ENCODE measurements at places on chromosomes 11 and 22. TPM values are rescaled to one million over a fixed set of nuclear protein-coding genes. Genes with fewer than 3 reads are reported as not detected.

Gene DRG1
- polyA plus RNA-seq = 71.7 TPM

Gene APOL6
- polyA plus RNA-seq = 1.7 TPM

Gene GUCY1A2
- polyA plus RNA-seq = 2.3 TPM

Gene TPP1
- 34.6 TPM for polyA plus RNA-seq

Gene APOA5
- polyA plus RNA-seq = not detected

Gene P2RY2
- 7.1 TPM for polyA plus RNA-seq

Gene ABCC8
- polyA plus RNA-seq = 1.3 TPM

Gene ANKK1
- 0.37 TPM for polyA plus RNA-seq

Gene UVRAG
- 7.8 TPM for polyA plus RNA-seq

Gene FERMT3
- 7.5 TPM for polyA plus RNA-seq

Gene TIGD3
- 0.19 TPM for polyA plus RNA-seq

Gene CCDC87
- polyA plus RNA-seq = 0.22 TPM

Gene MUC2
- polyA plus RNA-seq = not detected

Gene GPR83
- 0.03 TPM for polyA plus RNA-seq

Gene OR52A1
- polyA plus RNA-seq = not detected

Gene APOA1
- 398 TPM for polyA plus RNA-seq

Gene RIBC2
- 0.06 TPM for polyA plus RNA-seq

Gene OR51E1
- polyA plus RNA-seq = 2.3 TPM

Gene TAF6L
- polyA plus RNA-seq = 18.9 TPM

Gene TTC36
- 0.16 TPM for polyA plus RNA-seq

Gene OR56A1
- not detected for polyA plus RNA-seq

- DNase-seq = no peak
These were observed 35.5 kb upstream of the KRTAP5-7 start for GRCh38 chr11:71491531-71491930.

GRCh38 chr11:58658623-58659022, 36.2 kb downstream of the CNTF start:
- no peak for DNase-seq

GRCh38 chr11:2316169-2316962, 14.6 kb downstream of the TSPAN32 start:
- DNase-seq = no peak

DNA sequence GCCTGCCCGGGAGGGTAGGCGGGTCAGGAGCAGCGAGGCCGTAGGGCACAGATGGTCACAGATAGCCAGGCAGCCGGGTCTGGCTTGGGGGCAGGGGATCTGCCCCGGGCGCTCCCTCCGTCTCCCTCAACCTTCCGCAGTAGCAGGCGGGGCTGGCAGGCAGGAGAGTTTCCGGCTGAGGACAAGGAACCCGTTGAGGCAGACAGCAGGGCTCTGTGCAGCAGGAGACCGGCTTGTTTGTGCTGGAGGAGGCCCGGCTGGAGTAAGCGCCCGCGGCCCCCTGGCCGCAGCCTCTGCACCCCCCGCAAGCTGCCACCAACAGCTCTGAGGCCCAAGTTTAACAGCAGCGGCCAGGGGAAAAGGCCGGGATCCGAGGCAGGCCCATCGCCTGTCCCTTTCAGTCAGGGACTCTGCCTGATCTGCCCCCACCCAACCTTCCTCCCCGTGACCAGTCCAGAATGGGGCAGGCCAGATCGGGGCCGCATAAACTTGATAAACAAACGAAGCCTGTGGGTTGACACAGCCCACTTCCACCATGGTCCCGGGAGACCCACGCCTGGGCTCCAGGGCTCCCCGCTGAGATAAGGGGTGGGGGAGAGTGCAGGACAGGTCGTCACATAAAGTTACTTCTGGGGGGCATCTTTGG, 13.6 kb downstream of the SCARF2 start:
- no peak for DNase-seq

GRCh38 chr11:17287058-17287457, 10.5 kb downstream of the NUCB2 start:
- DNase-seq = no peak

- DNase-seq = no peak
These were observed 6.1 kb downstream of the TMEM86A start for GRCh38 chr11:18704698-18705097.

DNA sequence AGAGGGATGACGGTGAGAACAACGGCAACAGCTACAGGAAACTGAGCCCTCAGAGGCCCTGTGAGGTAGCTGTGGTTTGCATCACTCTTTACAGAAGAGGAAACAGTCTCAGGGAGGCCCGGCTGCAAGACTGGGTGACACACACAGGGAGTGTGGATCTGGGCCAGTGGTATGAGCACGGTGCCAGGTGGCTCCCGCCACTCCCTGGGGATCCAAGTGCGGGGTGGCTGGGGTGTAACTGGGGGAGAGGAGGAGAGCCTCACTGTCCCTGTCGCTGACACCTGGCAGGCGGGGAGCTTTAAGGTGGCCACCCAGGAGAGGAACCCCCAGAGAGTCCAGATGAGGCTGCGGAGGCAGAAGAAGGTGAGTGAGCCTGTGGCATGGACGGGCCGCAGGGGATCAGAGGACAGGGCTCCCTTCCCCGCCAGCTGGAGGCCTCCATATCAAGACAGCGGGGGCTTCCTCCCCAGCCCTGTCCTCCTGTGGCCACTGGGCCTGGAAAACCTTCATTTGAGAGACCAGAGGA, 5.6 kb downstream of the RGL4 start:
- DNase-seq = no peak

- DNase-seq = peak; percentile 57
These were observed 16.1 kb downstream of the LRP5 start for GRCh38 chr11:68328374-68329091.

GRCh38 chr11:107834995-107835394, 23.6 kb downstream of the SLC35F2 start:
- no peak for DNase-seq

GRCh38 chr22:29901354-29901753, 18.4 kb downstream of the MTMR3 start:
- DNase-seq = no peak

DNA sequence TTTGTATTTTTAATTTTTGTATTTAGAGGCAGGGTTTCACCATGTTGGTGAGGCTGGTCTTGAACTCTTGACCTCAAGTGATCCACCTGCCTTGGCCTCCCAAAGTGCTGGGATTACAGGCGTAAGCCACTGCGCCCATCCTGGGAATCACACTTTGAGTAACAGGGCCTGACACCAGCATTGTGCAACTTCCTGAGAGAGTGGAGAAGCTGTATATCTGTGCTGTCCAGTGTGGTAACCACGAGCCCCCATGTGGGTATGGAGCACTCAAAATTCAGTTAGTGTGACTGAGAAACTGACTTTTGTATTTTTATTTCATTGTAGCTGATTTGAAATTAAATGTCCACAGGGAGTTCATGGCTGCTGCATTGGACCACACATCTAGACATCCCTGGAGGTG, 36.2 kb downstream of the MPPED1 start:
- no peak for DNase-seq

DNA sequence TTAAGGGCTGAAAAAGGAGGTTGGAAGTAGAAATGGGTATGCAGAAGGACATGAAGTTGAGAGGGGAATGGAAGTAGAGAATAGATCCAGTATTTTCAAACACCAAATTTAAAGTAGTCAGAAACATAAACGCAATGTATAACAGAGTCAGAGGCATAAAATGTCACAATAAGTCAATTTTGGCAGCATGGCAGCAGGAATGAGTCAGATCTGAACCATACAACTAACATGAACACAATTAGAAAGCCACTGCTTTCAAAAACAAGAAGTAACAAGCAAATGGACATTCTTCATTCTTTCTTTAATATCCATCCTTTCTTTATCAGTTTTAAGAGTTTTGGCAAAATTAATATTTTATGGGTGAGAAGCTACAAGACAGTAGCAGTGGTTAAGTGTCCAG, 2.5 kb downstream of the CHORDC1 start:
- no peak for DNase-seq

- no peak for DNase-seq
These were observed 200.4 kb downstream of the KIF18A start for GRCh38 chr11:27907530-27907929.

DNA sequence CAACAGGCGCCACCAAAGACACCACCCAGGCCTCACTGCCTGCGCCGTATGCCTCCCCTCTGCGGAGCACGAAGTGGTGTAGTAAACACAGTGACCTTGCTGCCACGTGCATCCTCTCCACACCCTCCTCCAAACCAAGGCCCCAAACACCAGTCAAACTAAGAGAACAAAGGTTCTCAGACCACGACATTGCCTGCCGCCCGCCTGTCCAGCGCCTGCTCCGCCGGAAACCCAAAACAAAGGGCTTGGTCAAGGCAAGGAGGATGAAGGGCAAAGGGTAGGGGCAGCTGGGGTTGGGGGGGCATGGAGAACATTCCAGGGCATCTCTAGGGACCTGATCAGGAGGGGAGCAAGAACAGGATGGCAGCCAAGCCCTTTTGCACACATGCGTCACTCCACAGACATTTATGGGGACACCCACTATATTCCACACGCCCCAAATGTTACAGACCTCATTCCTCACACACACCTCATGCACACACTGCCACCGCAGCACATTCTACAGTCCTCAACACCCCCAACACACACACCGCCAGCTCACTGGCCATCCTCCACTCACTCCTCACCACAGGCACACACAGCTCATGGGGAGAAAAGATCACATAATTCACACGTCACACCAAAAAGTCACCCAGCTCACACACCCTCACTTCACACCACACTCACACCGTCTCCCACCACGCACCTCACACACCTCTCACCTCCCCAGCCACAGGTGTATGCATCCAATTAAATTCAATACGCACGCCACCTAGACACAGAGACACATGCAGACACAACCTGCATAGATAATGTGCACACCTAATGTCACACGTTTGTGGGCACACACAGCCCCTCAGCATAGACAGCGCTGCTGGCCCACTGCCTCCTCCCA, 34.5 kb downstream of the PDE2A start:
- DNase-seq = peak; percentile 52

GRCh38 chr22:36829370-36830002, 12.7 kb upstream of the PVALB start:
- DNase-seq = no peak

DNA sequence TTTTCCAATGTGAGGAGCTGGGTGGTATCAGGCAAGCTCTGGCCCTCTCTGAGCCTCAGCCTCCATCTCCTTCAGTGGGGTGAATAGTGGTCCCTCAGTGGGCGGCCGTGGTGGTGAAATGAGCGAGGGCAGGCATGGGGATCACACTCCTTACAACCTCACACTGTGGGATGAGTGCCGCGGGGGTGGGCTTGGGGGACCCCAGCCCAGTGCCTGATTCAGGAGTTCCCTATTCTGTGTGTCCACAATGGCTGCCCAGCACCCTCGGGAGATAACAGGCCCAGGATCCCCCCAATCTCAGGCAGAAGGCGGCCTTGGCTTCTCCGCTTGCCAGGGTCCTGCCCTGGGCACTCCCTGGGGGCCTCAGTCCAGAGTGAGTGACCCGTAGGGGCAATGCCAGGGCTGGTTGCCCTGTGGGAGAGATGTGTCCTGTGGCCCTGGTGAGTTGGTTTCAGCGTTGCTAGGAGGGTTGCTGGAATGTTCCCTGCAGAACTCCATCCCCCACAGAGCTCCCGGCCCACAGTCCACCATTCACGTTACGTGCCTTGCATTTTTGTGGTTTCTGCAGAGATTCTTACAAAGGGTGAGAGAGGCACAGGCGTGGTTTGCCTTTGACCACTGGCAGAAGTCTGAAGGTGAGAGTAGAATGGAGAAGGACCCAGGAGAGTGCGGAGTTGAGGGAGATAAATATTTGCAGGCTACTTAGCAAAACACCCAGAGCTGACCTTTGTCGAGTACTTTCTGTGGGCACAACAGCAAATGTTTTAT, 2.9 kb downstream of the ALDH3B1 start:
- DNase-seq = no peak

DNA sequence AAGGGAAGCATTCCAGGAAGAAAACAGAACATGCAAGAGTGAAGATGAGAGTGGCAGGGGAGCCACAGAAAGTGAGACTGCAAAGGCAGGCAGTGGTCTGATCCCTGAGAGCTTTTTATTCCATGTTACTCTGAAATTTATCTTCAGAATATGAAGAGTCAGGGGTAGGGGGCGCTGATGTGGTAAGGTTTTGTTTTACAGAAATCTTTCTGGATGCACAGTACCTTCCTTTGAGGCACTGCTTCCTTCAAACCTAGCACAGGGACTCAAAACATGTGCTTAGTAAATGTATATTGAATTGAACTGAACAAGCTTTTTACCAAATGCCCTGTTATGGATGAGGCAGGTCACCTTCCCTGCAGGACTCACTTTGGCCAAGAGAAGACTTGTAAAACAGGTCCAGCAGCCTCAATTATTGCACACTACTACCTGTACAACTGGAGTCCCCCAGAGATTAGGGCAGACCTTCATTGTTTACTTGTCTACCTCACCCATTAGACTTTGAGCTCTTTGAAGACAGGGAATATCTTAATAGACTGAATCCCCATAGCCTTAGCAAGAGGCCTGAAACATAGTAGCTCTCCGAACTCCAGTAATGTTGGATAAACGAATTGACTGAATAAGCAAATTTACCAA, 2.2 kb downstream of the PAK1 start:
- no peak for DNase-seq

- DNase-seq = no peak
These were observed 13.8 kb upstream of the AMOTL1 start for GRCh38 chr11:94754335-94754734.

- no peak for DNase-seq
These were observed 147.0 kb downstream of the APOL5 start for GRCh38 chr22:35864545-35865165.

- DNase-seq = no peak
These were observed 3.5 kb upstream of the GLB1L3 start for GRCh38 chr11:134272381-134273316.

DNA sequence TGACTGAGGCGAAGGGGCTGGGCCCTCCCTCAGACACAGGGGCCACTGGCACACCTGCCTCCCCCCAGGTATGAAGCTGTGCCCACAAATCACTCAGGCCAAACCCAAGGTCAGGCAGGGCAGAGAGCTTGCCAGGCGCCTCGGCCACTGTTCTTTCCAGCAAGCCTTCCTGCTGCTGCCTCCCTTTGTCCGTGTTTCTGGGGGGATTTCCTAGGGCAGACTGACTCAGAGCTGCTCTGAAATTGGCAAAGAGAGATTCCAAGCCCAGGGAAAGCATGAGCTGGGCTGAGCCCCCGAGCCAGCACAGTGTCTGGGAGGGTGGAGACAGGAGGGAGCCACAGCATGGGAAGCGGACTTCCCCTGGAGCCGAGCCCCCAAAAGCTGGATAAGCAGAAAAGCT, 33.2 kb downstream of the PPP2R1B start:
- peak; percentile 62 for DNase-seq
